ENCODE measurements at places on chromosomes 2 and 18.

DNA sequence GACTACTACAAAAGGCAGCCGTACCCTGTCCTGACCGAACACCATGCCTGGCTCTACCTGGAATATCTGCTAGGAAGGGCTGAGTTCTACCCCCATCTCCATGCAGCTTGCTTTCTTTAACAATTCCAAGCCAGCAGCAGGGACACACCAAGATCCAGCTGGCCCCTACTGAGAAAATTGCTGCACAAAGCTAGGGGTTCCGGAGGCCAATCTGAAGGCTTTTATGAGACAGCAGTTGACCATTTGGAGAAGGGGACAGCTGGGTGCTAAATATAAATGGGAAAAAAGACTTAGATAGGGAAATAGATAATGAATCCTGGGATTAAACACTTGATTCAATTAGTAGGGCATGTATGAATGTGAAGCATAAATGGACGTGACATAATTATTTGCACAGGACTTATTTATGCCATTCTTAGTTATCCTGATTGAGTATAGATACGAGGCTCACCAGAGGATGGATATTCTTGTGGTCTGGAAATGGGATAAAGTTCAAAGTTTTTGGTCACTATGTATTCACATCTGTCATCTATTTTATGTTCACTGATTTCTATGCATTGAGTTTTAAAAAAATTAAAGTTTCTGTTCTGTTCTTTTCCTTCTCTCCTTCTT is 204.0 kb downstream of the ZNF521 start:
- DNase-seq = no peak

DNA sequence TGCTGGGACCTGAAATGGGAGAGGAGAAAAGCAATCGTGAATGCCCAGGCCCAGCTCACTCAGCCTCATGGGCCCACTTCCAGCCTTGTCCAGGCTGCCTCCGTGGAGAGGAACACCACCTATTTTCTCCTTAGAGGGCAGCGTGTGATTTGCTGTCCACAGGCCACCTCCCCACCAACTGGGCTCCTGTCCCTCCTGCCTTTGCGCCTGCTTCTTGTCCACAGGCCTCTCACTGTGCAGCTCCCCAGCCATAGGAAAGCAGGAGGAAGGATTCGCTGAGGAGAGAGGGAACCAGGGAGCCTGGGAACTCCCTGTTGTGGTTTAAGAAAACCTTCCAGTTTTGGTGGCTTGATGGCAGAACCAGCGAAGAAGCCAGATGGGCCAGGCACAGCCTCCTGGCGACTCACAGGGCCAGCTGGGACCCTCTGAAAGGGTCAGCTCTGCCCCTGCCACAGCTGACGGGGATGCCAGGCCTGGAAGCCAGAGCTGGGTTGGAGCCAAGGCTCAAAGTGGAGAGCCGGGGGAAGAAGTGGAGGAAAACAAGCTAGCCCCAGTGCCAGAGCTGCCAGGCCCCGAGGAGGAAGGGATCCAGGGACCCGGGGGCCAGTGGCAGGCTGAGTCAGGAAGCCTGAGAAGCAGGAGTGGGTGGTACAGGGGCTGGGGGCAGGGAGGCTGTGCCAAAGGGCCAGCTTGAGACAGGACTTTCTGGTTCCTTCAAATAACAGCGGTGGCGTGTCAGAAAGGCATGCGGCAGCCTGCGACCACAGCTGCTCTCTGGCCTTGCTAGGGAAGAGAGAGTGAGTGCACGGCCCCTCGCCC is 9.9 kb downstream of the TMBIM1 start:
- no peak for DNase-seq

DNA sequence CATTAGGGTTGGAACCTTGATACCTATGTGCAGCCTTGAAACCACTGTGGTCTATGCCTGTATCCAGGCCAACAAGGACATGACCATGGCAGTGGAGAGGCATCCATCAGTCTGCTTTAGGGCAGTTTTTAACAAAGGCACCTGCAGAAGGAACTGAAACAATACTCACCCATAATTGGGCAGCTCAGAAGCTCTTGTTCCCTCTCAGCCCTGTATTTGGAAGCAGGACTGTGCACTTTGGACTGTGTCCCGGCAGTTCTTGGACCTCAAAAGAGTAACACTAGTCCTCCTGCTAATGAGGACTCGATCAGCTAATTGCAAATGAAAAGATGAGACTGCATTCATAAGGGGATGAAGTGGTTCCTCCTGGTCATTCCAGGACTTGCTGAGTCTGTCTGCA is 500.2 kb upstream of the TNP1 start:
- no peak for DNase-seq

DNA sequence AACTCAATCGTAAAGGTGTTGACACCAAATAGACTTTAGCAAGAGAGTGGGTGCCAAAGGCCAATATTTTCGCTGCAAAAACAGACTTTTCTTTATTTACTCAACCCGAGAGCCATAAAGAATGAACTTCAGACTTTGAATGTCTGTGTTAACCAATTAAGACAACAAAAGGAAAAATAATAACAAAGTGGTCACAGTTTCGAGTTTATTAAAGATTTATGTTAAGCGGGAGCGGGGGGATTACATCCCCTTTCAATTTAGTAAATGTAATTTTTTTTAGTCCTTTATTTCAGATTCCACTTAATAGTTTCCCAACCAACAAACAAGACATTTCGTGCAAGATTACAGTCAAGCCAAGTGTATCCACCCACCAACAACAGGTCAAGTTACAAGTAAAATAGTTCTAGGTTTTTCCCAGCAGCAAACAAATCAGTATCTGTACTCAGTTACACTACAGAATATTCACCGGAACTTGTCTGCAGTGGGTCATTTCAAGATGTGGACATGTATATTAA is 9.0 kb downstream of the CDH2 start:
- DNase-seq = no peak

GRCh38 chr2:160028431-160029269 is 33.8 kb downstream of the PLA2R1 start:
- DNase-seq = no peak

DNA sequence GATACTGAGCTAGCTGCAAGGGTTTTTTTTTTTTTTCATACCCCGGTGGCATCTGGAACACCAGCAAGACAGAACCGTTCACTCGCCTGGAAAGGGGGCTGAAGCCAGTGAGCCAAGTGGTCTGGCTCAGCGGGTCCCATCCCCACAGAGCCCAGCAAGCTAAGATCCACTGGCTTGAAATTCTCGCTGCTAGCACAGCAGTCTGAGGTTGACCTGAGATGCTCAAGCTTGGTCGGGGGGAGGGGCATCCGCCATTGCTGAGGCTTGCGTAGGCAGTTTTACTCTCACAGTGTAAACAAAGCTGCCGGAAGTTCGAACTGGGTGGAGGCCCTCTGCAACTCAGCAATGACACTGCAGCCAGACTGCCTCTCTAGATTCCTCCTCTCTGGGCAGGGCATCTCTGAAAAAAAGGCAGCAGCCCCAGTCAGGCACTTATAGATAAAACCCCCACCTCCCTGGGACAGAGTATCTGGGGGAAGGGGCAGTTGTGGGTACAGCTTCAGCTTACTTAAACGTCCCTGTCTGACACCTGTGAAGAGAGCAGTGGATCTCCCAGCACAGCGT is 5.1 kb upstream of the MIB1 start:
- DNase-seq = no peak

DNA sequence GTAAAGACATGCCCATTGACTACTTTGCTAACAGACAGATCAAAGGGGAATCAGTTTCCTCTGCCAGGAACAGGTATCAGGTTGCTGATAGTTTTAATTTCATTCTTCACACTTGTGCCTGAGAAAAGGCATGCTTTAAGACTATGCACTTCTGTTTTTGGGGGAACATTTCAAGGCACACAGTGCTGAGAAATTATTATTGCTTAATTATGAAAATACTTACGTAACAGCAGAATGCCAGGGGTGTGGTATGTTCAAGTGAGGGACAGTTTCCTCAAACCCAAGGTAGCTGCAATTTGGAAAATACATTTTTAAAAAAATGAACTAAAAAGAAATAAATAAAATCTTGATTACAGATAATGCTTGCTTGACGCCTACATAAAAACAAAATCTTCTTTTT is 1746.1 kb upstream of the PIK3C3 start:
- DNase-seq = no peak

DNA sequence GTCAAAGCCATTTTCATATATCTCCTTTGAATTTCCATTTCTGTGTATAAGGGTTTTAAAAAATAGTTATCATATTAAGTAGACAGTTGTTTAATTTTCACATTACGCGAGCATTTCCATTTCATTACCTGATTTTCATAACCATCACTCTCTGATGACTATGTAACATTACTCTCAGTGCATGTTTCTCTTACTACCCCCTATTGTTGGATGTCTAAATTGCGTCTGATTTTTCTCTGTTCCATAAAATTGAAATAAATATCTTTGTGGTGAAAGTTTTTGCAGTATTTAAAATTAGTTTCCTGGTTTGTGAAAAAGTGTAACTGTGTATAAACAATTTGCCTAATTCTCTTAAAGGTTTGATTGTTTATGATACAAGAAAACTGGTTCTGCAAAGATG is 123.8 kb downstream of the MYO1B start:
- DNase-seq = no peak

- no peak for DNase-seq
Measured at GRCh38 chr2:213046431-213046830, 105.0 kb downstream of the IKZF2 start.

DNA sequence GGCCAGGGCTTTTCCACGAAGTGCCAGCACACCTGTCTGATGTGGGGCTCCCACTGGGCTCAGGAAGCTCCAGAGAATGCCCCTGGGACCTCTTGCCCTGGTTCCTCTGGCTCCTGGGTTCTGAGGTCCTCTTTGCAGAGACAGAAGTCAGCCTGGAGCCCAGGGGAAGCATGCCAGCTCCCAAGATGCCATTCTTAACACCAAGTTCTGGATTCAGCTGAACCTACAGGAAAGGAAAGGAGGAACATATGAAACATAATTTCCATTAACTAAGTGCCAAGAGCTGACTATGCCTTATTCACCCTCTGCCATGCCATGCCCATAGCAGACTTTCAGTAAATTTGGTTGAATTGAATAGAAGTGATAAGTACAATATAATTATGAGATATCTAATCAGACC is 21.9 kb downstream of the FAM124B start:
- no peak for DNase-seq

DNA sequence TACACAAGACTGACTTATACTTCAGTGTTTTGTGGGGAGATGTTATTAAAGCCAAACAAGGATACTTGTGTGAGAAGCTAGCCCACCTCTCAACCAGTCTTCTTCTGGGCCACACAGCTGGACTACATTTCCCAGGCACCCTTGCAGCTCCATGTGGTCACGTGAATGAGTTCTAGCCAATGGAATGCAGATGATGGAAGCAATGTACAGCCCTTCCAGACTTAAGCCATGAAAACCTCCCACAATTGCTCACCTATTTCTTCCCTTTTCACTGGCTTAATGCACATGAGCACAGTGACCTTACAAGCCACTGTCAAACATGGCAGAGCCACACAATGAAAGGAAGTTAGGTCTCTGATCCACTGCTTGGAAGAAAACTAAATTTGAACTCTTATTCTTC is 20.4 kb upstream of the FEZ2 start:
- DNase-seq = peak; percentile 78

GRCh38 chr2:74429487-74430451 is 8.2 kb downstream of the WDR54 start:
- DNase-seq = no peak

- no peak for DNase-seq
Measured at GRCh38 chr2:2056531-2056930, 274.5 kb downstream of the MYT1L start.

- DNase-seq = no peak
Measured at GRCh38 chr2:142946941-142947340, 69.5 kb downstream of the KYNU start.

GRCh38 chr2:160206436-160206835 is 6.4 kb upstream of the ITGB6 start:
- no peak for DNase-seq

DNA sequence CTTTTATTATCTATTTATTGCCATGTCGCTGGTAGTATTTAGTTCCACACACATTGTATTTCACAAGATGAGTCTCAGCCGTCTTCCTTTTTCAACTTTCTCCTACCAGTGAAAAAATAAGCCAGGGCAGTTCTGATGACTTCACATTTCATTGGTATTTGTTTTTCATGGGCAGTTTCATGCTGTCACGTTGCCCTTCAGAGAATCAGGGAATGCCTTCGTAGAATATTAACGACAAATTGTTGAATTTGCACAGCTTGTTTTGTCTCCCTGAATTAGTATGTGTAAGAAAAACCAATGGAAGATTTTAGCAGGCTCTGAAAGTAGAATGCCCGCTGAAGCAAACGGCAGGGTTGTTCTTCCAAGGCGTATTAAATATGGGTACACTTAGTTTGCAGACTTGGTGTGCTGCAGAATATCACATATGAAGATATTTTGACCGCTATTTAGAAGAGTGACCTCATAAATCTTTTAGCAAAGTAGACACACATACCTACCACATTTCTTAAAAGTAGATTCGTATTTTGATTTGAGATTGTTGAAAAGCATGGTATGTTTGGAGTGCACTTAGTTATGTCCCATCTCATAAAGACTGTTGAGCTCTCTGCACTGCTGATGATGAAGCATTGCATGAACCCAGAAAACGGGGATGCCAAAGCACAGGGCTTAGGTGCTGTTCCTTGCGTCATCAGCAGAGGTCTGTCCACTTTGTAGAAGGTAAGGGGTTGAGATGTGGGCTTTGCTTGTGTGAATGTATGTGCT is 2.9 kb downstream of the NEDD4L start:
- DNase-seq = no peak

DNA sequence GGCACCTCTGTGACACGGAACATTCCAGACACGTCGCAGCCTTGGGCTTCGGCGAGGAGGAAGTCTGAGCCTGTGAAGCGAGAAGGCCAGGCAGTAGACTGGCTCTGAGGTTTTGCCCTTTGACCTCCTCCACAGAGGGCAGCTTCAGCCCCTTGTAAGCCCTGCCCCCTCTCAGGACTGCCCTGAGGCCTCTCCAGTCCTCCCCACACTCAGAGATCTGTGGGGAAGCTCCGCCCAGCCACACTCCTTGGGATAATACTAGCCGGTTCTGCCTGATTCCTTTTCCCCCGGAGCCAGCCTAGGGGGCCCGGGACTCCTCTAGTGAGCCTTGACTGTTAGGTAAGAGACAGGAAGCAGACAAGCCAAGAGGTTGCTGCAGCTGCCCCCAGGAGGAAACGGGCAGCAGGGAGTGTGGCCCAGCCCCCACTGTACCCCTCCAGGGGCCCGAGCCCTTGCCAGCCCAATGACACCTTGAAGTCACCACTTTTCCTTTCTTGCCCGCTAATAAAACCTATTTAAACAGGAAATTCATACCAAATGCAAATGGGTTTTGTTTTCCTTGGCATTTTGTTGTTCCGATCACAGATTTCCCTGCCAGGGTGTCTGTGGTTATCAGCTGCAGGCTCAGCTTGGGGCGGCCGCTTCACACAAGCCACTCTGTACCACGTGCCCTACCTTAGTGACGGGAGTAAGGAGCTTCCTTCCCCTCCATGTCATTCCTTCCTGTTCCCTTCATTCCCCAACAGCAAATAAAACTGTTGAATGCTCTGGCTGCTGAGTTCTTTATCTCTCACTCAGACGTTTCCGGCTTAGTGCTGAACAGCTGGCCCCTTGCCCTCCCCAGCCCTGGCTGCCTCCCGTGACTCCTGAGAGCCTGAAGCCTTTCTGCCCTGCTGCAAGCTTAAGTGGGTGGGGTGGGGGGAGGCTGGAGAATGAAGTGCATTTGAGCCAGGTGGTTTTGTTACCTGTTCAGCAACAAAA is 124.7 kb downstream of the CABLES1 start:
- DNase-seq = peak; percentile 84

GRCh38 chr2:114786901-114787300 is 344.5 kb downstream of the DPP10 start:
- no peak for DNase-seq
